ENCODE measurements at places on chromosomes 16 and 17.

DNA sequence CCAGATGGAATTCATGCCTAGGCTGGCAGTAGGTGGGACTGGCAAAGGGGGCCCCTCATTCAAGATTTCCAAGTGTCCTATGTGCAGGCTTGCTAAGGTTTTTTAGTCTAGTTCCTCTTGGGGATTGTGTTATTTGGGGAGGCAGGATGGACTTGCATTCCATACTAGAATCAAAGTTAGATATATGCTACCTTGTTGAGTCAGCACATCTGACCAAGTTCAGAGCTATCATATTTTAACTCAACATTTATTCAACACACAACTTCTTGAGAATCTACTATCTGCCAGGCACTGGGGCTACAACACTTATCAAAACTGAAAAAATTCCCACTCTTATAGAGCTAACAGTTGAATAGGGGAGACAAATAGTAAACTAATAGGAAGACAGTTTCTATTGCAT, 6.7 kb downstream of the GP2 start:
- no peak for DNase-seq

DNA sequence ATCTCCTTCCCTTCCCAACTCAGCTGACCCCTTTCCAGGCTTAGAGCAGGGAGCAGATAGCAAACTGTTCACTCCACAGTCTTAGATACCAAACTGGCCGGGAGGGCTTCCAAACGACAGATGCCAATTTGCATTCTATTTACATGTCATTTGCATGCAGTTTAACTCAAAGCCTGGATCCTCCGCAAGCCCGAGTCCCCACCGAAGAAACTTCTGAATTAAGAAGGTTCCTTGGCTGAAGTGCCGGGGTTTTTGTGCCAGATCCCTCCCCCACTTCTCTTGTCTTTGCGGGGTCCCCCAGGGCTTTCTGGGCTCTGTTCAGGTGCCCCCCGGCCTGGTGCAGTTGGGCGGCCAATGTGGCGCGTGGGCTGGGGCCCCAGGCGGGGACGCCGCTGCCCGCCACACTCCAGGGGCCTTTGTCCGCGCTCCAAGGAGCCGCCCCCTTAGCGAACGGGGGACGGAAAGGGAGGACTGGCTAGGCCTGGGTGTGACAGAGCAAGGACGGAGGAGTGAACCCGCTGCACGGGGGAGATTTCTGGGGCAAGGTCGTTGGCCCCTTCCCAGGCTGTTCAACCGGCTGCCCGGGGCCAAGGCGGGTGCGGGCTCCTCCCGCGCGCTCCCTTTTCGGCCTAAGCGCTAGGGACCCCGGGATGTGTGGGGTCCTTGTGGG, 1.2 kb downstream of the GPRC5B start:
- DNase-seq, result no peak

DNA sequence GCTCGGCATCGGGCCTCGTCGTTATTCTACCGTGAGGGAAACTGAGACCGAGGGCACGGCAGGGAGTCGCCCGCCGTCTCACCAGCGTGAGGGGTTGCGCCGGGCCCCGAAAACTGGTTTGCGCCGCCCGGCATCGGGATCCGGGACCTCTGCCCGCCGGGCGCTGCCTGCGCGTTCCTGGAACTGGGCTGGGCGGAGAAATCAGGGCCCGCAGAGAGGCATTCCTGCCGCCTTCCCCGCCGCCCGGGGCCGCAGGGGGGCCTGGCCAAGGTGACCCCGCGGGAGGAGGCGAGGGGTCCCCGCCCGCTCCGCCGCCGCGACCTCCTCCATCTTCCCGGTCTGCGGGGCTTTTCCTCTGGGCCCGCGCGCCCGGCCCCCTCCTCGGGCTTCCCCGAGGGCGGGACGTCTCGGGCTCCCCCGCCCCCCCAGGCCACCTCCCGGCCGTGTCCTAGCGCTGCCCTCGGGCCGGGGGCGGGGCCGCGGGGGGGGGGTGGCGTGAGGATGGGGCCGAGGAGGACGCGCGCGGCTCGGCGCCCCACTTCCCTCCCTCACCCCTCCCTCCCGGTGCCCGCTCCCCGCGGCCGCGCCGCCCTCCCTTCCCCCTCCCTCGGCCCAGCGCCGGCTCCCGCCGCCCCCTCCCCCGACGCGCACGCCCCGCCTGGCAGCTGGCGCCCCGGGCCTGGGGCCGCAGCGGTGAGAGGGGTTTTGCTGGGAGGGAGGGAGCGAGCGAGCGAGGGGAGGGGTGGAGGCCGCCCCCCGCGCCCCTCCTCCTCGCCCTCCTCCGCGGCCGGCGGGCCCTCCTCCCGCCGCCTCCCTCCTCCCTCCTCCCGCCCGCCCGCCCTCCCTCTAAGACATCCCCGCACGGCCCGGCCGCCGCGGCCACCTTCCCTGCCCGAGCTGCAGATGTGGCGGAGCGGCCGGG, at the start of gene GLIS2:
GLIS2 (plus strand) TSS at position 882 of the 922 bp plus-strand sequence. CDS start 16,214 bp downstream, outside the sequence.
- no peak for DNase-seq

DNA sequence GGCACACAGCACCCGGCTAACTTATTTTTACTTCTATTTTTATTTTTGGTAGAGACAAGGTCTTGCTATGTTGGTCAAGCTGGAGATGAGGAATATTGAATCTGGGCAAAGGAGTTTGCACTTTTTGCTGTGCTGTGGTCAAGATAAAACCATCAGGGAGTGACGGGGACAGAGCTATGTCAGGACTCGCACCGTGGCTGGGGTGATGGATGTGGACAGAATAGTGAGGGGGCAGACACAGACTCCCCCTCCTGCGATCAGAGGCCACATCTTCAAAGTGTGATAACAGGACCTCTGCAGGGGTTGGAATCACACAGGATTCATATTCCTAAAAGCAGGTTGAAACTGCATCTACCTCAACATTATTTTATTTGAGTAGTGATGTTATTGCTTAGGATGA, 25.6 kb downstream of the IL21R start:
- no peak for DNase-seq

DNA sequence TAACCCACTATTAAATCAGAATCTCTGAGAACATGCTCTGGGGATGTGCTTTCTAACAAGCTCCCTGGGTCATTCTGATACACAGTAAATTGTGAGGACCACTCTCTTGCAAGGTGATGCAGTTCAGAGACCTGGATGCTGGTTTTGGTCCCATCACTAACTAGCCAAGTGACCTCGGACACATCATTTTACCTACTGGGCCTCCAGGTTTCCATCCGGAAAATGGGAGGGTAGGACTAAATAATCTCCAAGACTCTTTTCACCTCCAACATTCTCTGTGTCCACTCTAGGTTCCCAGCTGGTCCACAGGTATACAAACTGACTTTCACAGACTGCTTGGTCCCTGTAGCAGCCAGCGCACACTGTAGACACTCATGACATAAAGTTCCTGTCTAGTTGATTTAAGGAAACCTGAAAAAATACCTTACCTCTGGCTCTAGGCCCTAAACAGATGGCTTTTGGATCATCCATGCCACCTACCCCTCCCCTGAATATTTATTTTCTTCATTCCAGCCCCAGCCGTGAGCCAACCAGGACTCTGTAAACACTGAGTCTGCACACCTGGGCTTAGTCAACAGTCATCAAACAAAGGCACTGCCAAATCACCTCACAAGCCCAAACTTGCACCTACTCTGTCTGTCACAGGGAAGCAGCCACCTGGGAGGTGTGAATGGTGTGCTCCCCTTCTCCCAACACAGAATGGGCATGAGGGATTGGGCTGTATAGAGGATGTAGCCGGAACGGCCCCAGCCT, 51.3 kb upstream of the MRPS23 start:
- no peak for DNase-seq

GRCh38 chr17:37506678-37507077, 17.0 kb downstream of the DUSP14 start:
- DNase-seq, result no peak

DNA sequence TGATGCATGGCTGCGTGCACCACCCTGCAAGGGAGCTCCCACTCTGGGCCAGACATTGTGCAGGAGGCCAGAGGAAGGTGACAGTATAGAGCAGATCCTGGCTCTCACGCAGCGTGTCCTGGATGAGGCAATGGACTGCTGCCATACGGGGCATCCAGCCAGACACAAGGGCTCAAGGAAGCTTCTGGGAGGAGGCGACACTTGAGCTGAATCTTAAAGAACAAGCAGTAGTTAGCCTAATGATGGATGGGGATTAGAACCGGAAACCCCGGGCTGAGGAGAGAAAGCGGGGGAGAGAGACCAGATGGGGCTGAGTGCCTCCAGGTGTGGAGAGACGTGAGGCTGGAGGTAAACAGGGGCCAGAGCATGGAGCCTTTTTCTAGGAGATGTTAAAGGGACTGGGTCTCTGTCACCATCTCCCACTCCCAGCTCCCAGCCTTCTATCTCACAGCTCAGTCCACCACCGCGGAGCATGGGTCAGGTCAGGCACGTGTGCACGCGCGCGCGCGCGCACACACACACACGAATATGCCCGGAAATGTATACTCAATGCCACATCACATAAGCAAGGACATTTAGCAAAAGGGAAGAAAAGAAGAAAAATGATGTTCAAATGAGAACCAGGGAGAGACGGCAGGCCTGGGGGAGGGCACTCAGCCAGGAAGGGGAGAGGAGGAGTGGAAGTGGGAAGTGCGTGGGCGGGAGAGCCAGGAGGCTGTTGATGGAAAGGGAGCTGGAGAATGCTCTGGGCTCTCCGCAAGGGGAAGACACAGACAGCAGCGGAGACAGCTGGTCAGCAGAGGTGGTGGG, 46.3 kb downstream of the CCDC42 start:
- DNase-seq, result no peak

DNA sequence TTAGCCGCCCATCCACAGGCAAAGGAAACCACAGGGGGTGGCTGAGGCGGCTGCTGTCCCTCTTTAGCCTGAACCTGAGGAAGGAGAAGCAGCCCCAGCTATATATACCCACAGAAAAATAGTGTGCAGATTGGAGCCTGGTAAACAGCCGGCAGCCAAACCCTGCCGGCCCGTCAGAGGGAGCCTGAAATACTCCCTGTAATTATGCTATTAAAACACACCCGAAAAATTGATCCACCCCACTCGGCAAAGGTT, 6.8 kb downstream of the PIEZO1 start:
- no peak for DNase-seq

DNA sequence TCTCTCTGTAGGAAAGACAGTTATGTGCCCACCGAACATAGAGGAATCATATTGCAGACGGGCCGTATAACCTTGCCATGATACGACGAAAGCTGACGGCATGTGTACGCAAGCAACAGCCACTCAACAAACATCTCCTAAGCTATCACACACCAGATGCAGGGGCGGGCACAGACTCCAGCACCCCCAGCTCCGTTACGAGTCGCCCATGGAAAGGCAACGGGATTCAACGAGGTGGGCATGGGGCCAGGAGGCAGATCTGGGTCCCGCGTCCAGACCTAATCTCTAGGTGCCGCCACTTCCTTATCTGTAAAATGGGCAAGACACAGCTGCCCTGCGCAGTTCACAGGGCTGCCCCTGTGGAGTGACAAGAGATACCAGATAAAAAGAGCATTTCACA, 35.6 kb downstream of the ABR start:
- no peak for DNase-seq

DNA sequence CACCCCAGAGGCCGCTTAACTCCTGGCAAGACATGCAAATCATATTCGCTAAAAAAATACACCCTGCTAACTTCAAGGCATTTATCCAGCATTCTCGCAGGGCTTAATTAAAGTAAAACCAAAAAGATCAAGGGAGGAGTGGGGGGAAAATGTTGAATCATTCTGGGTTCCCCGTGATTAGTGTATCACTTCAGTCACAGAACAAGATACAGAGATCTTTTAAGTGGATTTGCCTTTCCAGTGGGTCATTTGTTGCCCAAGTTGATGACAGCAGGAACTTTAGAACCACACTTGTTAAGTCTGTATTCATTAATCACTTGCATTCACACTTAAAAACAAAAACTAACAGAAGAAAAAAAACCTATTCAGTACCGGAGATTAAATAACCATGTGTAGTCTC, 17.3 kb downstream of the CRYBA1 start:
- DNase-seq, result no peak

- DNase-seq, result no peak
Observed at GRCh38 chr17:75516619-75517296, 430 bp downstream of the TSEN54 start.

DNA sequence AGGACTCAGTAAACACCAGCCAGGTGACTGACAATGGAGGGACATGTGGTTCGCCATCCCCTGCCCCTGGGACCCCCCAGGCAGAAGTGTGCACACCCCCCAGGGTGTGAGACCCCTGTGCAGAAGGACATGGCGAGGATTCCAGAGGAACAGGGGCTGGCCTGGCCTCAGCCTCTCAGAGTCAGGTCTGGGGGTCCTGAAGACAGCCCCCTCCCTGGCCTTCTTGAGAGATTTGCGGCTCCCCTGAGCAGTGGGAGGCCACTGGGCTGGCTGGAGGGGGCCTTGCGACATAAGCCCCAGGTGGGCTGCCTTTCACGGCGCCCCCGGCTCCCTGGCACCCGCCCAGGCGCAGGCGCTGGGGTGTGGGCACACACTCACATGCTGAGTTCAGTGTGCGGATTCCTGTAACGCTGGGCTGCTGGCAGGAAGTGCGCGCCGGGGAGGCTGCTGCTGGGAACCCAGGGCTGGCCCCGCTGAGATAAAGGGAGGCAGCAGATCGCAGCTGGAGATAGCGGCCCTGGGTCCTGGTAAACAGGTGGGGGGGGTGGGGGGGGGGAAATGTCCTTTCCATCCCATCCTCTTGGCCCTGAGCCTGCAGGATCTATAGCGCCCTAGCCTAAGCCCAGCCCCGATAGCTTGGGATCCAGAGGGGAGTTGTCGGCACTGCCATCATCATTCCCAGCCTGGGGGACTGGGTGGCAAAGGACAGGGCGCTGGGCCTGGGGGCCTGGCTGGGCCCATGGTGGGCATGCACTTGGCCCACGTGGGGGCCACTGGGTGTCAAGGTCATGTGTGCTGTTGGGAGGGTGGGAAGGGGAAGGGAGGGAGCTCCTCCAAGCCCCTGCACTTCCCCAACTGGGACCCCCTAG, 27.1 kb downstream of the TMEM235 start:
- no peak for DNase-seq

DNA sequence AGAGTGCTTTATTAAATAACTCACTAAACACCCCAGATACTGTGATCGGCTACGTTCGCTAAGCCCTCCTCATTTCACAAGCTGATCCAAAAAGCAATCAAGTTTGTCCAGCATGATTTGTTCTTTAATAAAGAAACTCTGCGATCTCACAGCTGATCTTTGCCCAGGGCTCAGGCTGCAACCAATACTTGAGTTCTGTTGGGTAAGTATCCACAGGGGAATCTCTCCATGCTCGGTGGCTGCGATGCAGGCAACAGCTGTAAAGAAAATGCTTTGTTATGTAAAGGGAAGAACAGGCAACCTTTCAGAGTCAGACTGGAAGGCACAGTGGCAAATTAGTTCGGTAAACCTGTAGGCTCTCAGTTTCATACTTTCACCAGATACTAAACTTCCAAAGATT, 67.5 kb downstream of the SHISA6 start:
- DNase-seq, result no peak

- no peak for DNase-seq
Observed at GRCh38 chr16:17301593-17302135, 169.1 kb downstream of the XYLT1 start.

- DNase-seq, result no peak
Observed at GRCh38 chr16:75288596-75289120, 37.2 kb upstream of the BCAR1 start.

- DNase-seq, result no peak
Observed at GRCh38 chr17:81400154-81400977, 5.1 kb downstream of the BAHCC1 start.

GRCh38 chr17:43471585-43472160, 12.1 kb upstream of the DHX8 start:
- DNase-seq, result no peak

GRCh38 chr17:27549251-27549893, 81.6 kb upstream of the LGALS9 start:
- DNase-seq, result no peak

All from kidney epithelial cell (primary cell).